ENCODE measurements at places on chromosomes 2 and 18.

GRCh38 chr2:182301093-182301492 is 125.7 kb downstream of the PDE1A start:
- DNase-seq: no peak

- no peak for DNase-seq
Measured at GRCh38 chr2:195560209-195560895, 96.7 kb upstream of the SLC39A10 start.

- DNase-seq: no peak
Measured at GRCh38 chr18:28095631-28096030, 81.3 kb downstream of the CDH2 start.

- DNase-seq: no peak
Measured at GRCh38 chr2:209416913-209417312, 6.9 kb upstream of the MAP2 start.

DNA sequence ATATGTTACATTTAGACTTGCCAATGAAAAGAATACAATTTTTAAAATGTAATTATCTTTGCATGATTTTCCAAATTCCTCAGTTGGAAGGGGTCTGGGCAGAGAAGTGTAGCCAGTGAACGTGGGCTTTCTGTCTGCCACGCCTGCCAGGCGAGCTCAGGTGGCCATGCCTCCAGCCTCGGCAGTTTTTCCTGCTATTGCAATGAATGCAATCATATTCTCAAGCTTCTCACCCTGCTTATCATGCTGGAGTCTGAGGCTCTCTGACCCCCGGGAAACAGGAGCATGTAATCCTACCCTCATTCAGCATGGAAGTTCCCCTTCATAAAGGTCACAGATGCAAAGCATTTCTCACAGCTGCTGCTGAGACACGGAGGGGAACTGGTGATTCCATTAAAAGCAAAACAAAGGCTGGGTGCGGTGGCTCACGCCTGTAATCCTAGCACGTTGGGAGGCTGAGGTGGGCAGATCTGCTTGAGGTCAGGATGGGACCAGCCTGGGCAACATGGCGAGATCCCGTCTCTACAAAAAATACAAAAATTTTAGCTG is 154.8 kb downstream of the MBP start:
- DNase-seq: no peak

GRCh38 chr2:78546843-78547242 is 478.7 kb upstream of the REG3G start:
- DNase-seq: no peak

- DNase-seq: no peak
Measured at GRCh38 chr2:1446301-1446700, 33.0 kb downstream of the TPO start.

DNA sequence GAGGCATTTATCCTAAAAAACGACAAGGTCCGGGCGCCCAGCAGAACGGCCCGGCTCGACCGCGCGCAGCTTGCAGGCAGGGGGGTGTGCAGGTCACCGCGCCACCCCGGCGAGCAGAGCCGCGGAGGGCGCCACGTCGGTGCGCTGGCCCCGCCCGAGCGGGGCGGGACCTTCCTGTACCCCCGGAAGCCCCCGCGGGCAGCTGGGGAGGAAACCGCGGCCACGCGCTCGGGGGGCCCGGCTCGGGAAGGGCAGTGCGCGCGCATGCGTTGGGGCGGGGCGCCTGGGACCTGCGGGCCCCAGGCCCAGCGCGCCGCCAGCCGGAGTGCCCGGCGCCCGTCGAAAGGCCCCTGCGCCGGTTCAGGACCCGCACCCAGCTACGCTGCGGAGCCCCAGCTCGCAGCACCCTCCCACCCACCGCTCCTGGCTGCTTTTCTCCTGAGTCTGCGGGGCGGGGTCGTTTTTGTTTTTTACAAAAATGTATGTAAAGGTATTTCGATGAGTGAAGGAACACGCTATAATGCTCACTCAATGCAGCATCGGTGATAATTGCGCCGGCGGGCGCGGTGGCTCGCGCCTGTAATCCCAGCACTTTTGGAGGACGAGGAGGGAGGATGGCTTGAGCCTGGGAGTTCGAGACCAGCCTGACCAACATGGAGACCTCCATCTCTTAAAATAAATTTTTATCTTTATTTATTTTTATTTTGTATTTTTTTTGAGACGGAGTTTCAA is 47.7 kb upstream of the POMC start:
- peak; percentile 92 for DNase-seq

GRCh38 chr2:191001624-191002023 is 12.3 kb downstream of the STAT1 start:
- no peak for DNase-seq

- DNase-seq: no peak
Measured at GRCh38 chr2:68799140-68800026, 64.8 kb downstream of the ARHGAP25 start.

DNA sequence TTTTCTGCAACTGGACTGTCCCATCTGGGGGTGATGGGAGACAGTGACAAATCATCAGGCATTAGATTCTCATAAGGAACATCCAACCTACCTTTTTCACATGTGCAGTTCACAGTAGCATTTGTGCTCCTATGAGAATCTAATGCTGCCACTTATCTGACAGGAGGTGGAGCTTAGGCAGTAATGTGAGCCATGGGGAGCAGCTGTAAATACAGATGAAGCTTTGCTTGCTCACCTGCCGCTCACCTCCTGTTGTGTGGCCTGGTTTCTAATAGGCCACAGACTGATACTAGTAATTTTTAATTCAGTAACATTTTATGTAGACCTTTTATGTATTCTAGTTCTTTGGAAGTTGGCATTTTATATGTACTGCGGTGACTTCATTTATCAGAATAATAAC is 180.1 kb upstream of the SPOPL start:
- DNase-seq: no peak
